NCI-H748 treated with DMSO at 0.1 percent for 48 hours (cell line): ENCODE measurements at places on chromosomes 3 and 15.
A peak's percentile ranks its signal among the peaks of the same experiment; 100 is the strongest.

DNA sequence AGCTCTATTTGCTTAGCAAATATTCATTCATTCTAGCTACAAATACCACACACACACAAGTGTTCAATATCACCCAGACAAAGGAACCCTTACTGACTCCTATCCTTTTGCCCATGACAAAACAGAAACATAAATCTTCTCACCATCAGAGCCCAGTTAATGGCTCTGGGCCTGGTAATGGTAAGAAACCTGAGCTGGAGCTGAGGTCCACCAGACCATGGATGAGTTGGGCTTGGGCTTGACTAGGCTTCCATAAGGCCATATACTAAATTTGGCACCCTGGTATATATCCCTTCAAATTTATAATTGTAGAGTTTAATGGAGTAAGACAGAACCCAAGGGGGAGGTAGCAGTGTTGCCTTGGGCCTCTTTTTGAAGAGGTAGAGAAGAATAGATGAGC is 29.4 kb downstream of the GPR176 start:
- DNase-seq = no peak

DNA sequence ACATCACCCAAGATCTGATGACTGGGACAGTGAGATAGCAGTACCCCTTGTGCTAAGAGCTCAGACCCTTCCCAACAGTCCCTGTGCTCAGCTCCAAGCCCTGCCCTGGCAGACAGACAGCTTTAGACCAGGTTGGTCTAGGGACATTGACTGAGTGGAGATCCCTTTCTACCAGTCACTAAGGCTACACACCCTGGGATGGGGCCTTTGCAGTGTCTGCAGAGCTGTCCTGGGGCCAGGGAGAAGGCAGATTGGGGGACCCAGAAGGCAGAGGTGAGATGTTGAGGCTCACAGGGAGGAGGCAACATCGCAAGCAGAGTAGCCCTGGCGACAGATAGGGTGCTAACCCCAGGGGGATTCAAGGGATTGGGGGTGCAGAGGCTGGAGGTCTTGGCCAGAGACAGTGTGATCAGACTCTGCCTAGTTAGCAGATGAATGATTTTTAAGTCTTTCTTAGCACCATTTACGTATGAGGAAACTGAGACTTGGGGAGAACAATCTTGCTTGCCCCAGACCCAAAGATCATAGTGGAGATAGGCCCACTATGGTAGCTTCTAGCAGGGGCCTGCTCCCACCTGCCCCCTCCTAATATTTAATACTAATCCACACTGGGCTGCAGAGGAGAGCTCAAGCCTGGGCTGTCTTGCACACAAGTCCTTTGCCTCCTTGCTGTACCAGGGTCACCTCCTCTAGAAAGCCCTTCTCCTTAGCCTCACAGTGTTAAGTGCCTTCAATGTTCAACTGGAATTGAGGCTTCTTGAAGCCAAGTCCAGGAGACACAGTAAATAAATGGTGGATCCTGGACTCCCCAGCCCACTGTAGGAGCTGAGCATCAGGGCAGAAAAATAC is 32.6 kb downstream of the HMCES start:
- no peak for DNase-seq

DNA sequence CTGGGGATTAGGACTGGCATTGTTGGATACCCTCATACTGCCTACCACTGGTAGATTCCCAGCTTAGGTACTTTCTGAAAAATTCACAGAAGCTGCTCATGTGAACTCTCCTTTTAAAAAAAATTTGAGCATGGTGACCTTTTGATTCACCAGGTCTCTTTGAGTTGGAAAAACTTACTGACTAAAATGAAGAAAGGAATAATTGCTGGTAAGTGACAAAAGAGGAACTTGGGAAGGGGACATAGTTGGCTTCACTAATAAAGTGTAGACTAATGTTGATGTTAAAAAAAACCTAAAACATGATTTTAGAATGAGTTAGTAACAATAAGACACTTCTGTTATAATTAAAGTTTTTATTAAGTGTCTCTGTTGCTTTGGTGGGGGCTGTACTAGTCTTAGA is 8.6 kb downstream of the VPS8 start:
- DNase-seq = no peak

- no peak for DNase-seq
Observed at GRCh38 chr3:128863560-128863959, 15.9 kb upstream of the ACAD9 start.

DNA sequence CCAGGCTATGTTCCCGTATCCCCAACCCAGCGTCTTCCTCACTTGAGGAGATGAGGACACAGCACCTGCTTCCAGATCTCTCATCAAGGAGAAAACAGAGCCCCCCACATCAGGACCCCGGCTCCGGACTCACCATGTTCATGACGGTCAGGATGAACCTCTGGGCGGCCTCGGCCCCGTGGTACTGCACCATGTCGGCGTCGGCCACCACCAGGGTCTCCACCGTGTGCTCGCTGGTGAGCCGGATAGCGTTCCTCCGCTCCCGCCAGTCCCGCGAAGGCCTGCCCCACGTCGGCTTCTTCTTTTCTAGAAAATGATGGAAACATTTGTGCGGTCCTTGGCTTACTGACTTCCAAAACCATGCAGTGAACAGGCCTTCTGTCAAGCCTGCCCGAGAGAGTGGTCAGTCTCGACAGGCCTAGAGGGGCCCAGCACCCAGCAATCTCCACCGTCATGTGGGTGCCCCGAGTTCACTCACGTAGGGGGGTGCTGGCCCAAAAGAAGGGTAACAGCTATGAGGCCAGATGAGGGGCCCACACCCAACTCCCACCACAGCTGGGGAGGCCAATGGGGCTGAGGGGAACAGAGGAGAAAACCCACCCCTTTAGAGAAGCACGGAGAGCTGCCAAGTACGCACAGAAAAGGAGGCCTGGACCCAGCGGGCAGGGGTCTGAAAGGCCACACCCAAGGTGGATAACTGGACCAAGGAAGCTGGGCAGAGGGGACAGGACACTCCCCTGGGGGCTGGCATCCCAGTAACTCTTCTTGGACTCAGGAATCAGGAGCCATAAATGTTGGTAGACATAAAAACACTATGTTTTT is 60.5 kb downstream of the ADAMTS17 start:
- DNase-seq = no peak

GRCh38 chr15:89123181-89123525 is 34.9 kb downstream of the ABHD2 start:
- DNase-seq = no peak

GRCh38 chr3:52328536-52329080 is 12.5 kb downstream of the DNAH1 start:
- DNase-seq = no peak

DNA sequence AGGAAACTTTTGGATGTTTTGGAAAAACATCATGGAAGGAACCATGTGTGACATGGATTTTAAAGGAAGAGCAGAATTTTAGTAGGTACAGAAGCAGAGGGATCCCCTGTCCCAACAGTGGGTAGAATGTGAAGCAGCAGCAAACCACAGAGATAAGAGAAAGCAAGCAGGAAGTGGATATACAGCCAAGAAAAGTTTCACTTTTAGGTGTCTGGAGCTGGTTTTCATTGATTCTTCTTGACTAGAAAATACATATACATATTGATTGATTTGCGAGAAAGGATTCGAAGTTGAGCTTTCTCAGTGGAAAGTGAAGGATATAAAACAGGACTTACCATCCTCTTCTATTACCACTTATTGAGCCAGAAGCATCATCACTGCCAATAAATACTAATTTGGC is 133.5 kb downstream of the KCNMB2 start:
- no peak for DNase-seq

GRCh38 chr15:41291065-41291631 is 41.2 kb downstream of the OIP5 start:
- DNase-seq = no peak

DNA sequence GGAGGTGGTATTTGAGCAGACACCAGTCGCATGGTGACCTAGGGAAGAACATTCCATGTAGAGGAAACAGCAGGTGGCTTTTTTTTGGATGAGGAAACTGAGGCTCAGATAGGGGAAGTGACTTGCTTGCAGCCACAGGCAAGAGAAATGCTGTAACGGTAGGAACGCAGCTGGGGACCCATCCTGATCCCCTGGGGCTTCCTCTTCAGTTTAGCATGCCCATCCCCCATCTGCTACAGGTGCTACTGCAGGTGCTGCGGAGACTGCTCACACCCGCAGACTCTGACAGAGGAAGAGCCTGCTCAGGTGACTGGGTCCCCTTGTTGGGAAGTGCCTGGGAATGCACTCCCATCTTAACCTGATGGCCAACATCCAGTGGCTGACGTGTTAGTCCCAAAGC is 55.4 kb upstream of the SEC13 start:
- no peak for DNase-seq

GRCh38 chr3:17802950-17803349 is 60.5 kb upstream of the TBC1D5 start:
- DNase-seq = no peak

DNA sequence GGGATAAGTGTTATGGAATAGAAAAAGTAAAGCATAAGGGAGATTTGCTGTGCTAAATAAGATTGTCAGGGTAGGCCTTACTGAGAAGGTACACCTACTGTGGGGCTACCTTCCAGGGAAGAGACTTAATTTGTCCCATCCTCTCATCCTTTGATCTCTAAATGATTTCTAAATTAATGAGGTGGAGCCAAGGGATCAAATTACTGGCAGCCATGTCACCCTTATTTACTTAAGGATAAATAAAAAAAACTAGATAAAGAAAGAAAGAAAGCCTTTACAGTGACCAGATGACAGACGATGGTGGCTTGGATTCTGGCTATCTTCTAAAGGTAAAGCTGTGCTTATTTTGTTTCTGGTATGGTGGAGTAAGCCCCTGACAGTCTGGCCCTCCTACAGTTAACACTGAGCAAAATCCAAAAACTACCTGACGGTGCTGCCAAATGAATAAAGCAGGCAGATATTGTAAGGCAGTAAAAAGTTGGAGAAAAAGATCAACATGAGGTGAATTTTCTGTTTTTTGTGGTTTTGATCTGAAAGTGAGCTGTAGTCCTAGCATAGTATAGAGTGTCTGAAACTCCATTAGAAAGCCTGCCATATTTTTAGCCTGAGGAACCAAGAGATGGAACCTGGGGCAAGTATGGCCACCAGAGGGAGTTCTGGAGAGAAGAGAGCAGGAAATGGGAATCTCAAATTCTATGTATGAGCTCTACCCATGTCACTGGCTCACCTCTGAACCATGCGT is 285.1 kb upstream of the MANF start:
- DNase-seq = peak; percentile 12

DNA sequence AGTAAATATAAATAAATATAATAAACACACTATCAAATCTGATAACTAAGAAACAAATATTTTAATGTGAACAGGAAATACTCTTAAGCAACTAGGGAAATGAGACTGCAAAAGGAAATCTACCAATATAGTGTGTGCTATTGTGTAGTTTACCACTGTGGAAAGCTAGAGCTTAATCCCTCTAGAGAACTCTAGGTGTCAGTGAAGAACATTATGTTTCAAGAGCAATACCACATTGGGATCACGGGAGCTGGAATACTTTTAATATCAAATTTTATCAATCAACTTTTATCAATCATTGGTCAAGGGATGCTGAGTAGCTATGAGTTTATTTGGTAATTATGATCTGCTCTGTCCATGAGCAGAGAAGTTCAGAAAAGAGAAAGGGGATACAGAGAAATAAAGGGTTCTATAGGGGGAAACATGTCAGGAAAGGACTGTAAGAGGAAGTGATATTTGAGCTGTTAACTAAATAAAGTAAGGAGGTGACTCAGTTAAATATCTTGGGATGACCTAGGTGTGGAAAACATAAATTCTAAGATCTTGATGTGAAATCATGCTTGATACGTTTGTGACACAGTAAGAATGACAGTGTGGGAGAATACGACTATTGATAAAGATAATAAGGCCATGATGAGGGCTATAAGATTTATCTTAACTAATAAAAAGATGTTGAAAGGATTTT is 762.2 kb upstream of the ALCAM start:
- DNase-seq = no peak

- no peak for DNase-seq
Observed at GRCh38 chr3:135131290-135131689, 336.2 kb downstream of the EPHB1 start.

DNA sequence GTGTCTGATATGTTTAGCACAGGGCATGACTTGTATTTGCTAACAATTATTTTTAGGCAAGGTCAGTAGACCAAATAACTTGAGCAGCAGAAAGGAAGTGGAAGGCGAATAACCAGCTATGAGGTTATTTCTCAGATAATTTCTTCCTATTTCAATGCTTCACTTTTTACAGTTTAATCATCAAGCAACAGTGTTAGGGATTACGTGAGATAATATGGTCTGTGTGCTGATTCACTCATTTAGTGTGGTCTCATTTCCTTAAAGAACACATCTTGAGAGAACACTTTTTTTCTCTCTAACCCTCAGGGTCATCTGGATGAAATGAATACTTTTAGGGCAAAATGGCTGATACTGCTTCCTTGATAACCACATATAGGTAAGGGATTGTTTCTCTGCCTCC is 126.0 kb upstream of the CCNL1 start:
- no peak for DNase-seq

DNA sequence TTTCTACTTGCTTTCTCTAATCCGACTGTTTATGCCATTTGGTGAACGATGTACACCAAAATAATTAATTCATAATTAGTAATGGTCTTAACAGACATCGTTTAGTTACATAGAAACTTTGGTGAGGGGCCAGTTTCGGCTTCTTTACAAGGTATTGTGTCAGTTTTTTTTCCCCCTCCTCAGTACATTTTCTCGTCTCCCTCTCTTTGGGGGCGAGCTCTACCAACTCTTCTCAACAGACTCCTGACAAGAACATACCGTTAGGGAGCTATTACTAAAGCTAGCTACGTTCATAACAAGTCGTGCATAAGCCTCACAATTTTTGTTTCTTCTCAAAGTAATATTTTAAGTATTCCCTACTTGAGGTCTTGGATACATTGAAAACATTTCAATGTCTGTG is 1.4 kb downstream of the U2SURP start:
- DNase-seq = no peak

DNA sequence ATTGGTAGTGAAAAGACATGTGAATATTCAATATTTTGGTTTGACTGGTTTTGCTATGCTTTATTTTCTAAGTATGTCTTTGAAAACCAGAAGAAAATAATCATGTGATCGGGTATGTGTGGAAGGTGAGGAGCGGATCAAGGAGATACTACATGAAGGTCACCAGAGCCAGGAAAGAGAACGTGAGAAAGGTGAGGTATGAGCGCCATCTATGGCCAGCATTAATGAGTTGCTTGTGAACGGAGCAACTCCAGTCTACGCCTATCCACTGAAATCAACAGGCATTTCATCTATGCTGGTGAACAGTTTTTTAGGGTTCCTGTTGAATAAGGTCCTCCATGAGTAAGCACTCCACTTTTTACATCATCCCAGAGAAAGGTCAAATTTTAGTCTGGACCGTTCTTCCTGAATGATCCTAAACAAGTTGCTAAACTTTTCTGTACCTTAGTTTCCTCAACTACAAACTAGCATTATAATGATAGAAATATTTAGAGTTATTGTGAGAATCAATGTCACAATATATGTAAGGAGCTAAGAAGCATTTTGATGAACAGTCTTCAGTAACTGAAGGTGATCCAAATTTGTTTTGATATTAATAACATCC is 1435.2 kb upstream of the CADM2 start:
- DNase-seq = peak; percentile 60
